ENCODE measurements at places on chromosomes 3 and 15. TPM values are rescaled to one million over a fixed set of nuclear protein-coding genes. Genes with fewer than 3 reads are reported as not detected.

DNA sequence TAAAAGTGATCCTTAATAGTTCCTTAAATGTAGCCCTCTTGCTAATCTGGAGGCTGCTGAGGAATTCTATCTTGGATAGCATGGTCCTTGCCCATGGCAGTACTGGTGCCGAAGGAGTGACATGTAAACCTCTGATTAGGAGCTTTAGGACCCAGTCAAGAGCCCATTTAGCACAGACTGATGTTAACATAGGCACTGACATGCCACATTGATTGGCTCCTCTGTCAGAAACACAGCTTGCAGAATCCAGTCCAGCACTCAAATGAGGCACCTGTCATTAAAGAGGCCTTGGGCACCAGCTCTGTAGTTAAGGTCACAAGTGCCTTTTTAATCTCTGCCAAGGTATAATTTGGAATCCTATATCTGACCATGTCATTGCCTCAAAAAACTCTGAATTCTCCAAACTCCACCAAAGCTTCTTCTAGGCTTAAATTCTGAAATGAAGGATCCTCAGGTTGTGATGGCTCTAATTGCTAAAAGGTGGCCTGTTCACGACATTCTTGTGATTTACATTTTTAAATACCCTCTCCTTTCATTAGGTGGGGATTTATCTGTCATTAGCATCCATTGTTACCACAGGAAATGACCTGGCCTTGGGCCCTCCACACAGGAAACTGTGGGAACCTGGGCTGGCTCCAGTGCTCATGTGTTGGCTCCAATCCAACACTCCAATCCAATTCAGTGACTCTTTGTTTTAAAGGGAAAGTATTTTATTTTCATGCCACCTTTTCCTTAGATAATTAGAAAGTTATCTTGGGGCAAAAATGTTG is 57.3 kb upstream of the RNF7 start:
- no peaks in the 10 kb centered on the region for H3K4me1 ChIP-seq
- no peak for DNase-seq
- no peaks in the 10 kb centered on the region for H3K27me3 ChIP-seq
- H3K27ac ChIP-seq: no peak overlapping the region

DNA sequence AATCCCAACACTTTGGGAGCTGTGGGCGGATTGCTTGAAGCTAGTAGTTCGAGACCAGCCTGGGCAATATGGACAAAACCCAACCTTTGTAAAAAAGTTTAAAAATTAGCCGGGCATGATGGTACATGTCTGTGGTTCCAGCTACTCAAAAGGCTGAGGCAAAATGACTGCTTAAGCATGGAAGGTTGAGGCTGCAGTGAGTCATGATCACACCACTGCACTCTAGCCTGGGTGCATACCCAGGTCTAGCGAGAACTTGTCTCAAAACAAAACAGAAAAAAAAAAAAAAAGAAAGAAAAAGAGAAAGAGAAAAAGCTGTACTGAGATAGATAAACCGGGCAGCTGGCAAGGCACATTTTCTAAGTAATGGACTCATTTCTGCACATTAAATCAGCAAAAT is 10.6 kb downstream of the ARPP19 start:
- H3K27me3 ChIP-seq: no peaks in the 10 kb centered on the region
- H3K36me3 ChIP-seq: no peaks in the 10 kb centered on the region
- H3K27ac ChIP-seq: no peak overlapping the region
- no peak overlapping the region for H3K4me3 ChIP-seq
- H3K4me1 ChIP-seq: no peaks in the 10 kb centered on the region

DNA sequence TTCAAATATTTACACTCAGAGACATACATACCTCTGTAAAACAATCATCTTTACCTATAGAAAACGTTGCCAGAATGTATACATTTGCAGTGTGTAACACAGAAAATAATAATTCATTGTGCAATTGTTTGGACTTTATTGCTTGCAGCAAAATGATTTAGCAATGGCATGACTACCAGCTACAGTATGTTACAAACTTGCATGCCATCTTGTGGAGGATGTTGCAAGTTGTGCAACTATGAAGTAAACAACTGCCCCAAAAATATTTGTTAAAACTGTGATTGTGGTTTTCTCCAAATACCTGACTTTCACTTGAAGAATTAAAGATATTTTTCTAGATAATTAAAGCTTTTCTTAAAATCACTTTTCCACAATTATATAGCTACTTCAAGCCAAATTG is 27.1 kb upstream of the C3orf49 start:
- H3K4me3 ChIP-seq: no peak overlapping the region
- no peaks in the 10 kb centered on the region for H3K27me3 ChIP-seq
- H3K36me3 ChIP-seq: no peaks in the 10 kb centered on the region
- no peak for DNase-seq

DNA sequence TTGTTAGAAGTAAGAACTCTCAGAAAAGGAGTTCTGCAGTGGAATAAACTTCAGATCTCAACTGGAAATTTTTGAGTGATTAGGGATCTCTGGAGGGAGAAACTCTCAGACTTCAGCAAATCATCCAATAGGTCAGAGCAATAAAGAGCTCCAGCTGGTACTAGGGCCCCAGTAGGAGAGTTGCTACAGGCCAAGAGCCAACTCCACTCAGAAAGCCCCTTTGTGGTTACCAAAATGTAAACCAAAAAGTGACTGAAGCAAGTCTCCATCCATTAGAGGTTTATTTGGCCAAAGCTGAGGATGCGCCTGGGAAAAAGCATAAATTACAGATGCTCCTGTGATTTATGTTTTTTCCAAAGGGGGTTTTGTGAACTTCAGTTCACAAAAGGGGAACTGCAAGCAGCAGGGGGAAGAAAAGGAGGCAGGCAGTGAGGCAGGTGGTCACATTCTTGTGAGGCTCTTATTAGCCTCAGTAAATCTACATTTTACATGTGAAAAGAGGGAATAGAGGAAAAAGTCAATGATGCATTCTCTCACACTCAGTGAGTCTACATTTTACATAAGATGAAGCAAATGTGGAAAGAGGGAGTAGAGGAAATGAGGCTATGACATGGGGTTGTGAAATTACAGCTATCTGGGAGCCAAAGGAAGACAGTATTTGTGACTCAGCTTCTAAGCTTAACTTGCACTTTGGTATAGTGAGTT is 92.4 kb upstream of the DAZL start:
- no peak overlapping the region for H3K4me3 ChIP-seq
- no peak overlapping the region for H3K27ac ChIP-seq
- H3K4me1 ChIP-seq: no peaks in the 10 kb centered on the region
- H3K27me3 ChIP-seq: no peaks in the 10 kb centered on the region
- no peak for DNase-seq

DNA sequence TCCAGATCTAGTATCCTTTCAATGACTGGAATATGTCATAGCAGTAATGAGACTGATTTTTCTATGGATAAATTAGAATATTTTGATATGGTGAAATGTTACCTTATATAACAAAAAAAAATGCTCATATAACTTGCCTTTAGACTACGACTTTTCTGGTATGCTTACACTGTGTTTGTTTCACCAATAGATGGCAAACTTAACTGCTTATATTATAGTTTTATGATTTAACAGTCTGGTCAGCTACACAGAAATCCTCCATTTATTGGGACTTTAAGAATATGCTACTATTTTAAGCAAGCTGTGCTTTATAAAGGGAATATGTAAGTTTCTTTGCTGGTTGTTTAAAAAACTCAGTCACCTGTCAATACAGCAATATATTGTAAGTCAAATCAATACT is 205.6 kb downstream of the VGLL3 start:
- DNase-seq: no peak
- no peak overlapping the region for H3K27ac ChIP-seq
- no peak overlapping the region for H3K4me3 ChIP-seq
- no peaks in the 10 kb centered on the region for H3K36me3 ChIP-seq
- no peaks in the 10 kb centered on the region for H3K27me3 ChIP-seq

GRCh38 chr3:191303596-191303995 is 25.6 kb upstream of the CCDC50 start:
- H3K27me3 ChIP-seq: no peaks in the 10 kb centered on the region
- DNase-seq: no peak
- no peak overlapping the region for H3K4me3 ChIP-seq

- no peak for DNase-seq
- H3K27me3 ChIP-seq: no peaks in the 10 kb centered on the region
- H3K4me1 ChIP-seq: no peaks in the 10 kb centered on the region
These were observed 13.8 kb downstream of the BDH1 start for GRCh38 chr3:197541756-197542539.

- H3K4me1 ChIP-seq: no peaks in the 10 kb centered on the region
- DNase-seq: no peak
These were observed 113.0 kb upstream of the MME start for GRCh38 chr3:154967090-154967489.

DNA sequence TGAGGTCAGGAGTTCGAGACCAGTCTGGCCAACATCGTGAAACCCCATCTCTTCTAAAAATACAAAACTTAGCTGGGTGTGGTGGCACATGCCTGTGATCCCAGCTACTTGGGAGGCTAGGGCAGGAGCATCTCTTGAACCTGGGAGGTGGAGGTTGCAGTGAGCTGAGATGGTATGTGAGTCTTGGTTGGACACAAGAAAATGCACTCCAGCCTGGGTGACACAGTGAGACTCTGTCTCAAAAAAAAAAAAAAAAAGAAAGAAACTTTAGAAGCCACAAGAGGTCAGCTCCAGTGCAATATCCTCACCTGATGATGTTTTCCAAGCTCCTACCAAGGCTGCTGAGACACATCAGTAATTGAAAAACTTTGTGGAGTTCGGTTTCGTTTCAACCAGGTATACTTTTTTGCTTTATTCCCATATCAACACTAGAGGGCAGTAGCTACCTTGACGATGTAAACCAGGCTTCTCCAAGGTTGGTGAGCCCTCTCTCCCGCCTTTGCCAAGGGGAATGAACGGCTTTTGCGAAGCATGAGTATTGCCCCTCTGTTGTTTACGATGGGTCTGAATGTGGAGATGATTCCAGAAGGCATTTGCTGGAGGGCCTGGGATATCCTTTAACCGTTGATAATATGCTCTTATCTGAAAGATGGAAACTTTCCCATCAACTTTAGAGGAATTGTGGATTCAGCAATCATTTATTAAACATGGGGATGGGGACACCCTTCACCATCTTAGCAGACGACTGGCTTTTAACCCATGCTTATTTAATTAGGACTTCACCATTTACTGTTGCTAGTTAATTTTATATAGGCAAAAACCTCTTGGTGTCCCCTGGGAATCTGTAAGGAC is 202.8 kb downstream of the SV2B start:
- H3K4me3 ChIP-seq: no peak overlapping the region
- H3K27me3 ChIP-seq: no peaks in the 10 kb centered on the region
- no peaks in the 10 kb centered on the region for H3K4me1 ChIP-seq
- DNase-seq: peak; percentile 50
- no peak overlapping the region for H3K27ac ChIP-seq

The B3GALNT1 gene
- total RNA-seq: 0.18 TPM

The SACM1L gene
- total RNA-seq: 60.5 TPM

The XCR1 gene
- not detected for total RNA-seq

All from Peyer's patch (tissue), 4 donors.